ENCODE measurements at places on chromosomes 4 and X. TPM values are rescaled to one million over a fixed set of nuclear protein-coding genes. Genes with fewer than 3 reads are reported as not detected.
A peak's percentile ranks its signal among the peaks of the same experiment; 100 is the strongest.

GRCh38 chr4:123696687-123697086 is 300.1 kb downstream of the SPRY1 start:
- DNase-seq = no peak

DNA sequence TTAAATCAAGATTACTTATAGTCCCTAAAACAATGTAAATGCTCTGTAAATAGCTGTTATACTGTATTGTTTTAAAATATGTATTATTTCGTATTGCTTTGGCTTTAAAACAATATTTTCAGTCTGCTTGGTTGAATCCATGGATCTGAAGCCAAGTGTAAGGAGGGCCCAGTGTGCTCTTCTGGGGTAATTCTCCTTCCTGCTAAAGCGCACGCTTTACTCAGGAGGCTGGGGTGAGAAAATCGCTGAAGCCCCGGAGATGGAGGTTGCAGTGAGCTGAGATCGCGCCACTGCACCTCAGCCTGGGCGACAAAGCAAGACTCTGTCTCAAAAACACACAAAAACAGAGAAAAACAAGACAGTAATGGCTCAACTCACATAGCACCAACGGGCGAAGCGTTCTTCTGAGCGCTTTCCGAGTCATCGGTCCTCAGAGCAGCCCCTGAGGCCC is 391 bp upstream of the IDUA start:
- no peak for DNase-seq

DNA sequence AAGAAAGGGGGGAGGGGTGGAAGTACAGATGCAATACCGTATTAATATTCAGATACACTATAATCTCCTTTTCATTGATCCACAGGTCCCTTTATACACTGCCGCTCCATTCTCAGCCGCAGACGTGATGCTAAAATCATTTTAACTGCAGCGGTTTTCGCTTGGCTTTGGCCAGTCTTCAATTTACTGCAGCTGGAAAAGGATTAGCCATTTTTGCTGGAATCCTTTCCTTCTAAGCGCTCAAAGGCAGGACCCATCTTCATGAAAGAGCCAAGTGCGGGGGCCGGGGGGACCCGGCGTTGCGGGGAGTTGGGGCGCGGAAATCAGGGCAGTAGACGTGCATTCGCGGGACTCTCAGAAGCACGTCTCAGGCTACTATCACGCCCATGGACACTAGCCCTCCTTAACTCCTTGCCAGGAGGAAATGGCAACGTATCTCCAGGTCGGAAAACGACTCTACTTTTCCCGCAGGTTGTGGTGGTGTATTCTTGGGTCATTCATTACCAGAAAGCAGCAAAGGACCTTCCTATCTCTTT is 1.7 kb upstream of the PCDH10 start:
- DNase-seq = no peak

DNA sequence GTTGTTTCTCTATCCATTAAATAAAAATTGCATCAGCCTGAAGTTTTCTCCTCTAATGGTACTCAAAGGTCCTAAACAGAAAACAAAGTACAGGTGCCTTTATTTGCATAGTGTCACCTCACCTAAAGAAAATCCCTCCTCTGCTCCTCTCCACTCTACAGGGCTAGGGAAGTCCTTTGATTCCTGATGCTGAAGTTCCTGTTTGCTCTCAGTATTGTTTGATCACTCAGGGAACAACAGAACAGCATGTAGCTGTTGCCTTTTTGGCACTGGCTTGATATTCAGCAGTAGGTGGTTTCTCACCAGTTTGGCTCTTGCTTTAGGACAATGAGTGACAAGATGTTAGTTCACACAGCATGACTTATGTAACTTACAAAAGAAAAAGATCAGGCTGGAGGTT is 156.2 kb upstream of the SLC7A11 start:
- DNase-seq = no peak

- DNase-seq = no peak
These were observed 150.0 kb upstream of the HPGD start for GRCh38 chr4:174672276-174672675.

DNA sequence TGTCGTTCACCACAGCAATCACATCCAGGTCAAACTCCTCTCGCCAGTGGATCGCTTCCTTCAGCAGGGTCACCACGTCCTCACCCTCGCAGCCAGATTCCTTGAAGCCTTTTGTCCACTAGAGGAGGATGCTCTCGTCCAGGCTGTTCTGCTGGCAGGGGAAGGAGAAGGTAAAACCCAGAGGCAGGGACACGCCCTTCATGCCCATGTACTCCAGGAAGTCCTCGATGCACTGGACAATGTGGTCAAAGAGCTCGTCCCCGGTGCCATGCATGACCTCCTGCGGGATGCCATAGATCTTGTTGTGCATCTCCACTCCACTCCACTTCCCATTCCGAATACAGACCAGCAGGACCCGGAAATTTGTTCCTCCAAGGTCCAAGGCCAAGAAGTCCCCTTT is 152.4 kb downstream of the TENT5D start:
- DNase-seq = no peak

- peak; percentile 39 for DNase-seq
These were observed at the start of gene POU3F4 for GRCh38 chrX:83508006-83508405. Gene POU3F4 (plus strand): TSS chrX:83508290. CDS start chrX:83508325, 35 bp downstream.

DNA sequence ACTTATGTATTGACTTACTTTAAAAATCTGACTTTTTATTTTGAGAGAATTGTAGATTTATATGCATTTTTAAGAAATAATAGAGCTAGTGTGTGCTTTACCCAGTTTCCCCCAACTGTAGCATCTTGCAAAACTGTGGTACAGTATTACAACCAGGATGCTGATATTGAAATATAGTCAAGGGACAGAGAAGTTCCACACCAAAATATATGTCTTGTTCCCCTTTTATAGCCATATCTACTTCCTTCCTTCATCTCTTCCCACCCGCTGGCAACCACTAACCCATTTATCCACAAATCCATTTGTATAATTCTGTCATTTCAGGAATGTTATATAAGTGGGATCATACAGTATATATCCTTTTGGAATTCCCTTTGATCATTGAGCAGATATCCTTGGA is 16.8 kb downstream of the KDM6A start:
- no peak for DNase-seq

DNA sequence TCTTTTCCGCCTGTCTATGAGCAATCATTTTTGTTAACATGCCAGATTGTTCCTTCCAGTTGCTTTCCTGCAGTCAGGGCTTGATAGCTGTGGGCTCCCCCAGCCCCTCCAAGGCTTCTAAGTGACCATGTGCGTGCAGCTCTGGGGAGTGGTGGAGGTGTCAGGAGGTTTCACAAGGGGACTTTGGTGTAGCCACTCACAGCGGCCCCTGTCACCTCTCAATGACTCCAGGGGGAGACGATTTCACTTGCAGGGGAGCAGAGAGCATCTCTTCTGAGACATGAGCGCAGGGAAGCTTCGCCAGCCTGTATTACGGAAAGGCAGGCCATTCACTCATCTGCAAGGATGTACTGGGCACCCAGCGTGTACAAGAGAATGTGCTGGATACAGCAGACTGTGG is 3.1 kb upstream of the GPR78 start:
- DNase-seq = no peak

- peak; percentile 45 for DNase-seq
These were observed at the start of gene HHIP for GRCh38 chr4:144645631-144646522. Gene HHIP (plus strand): TSS chr4:144646156. CDS start chr4:144646676, 520 bp downstream.

- DNase-seq = no peak
These were observed 320.4 kb upstream of the SLC7A11 start for GRCh38 chr4:138562544-138562991.

FRMPD3 gene
- 0.74 TPM for total RNA-seq

BEND2 gene
- total RNA-seq = not detected

TMEM185A gene
- total RNA-seq = 53.1 TPM

TMPRSS11B gene
- total RNA-seq = not detected

BBS12 gene
- total RNA-seq = 4.6 TPM
